ENCODE measurements at places on chromosomes 7 and 10.

DNA sequence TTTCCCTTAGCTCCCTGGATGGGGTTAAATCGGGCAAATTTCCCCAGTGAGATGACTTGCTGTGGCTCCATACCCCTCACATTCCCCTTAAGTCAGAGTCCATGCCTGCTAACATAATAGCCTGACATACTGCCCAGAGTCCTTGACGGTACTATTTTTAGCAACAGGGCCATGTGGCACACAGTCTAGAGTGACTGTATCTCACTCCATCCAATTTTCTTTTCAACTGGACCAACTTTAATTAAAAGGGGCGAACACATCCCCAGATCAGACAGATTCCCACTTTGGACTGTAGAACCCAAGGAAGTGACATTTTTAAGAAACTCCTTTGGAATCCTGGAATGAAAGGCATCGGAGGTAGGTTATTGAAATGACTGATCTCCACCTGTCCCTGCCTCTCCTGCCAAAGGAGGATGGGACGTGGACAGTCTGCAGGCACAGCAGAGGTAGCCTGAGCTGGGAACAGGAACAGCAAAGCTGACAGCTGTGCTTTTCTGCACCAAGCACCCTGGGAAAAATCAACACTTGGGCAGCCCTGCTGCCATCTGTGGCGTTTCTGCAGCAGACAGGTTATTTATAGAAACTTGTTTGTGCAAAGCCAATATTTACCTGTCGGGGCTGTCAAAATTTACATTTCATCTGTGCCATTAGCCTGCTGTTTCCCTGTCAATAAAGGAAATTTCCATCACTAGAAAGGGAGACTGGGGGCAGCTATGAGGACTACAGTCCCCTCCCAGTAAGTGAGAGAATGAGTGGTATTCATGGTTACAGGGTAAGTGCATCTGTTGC, 221.5 kb upstream of the AOAH start:
- no peak for DNase-seq

DNA sequence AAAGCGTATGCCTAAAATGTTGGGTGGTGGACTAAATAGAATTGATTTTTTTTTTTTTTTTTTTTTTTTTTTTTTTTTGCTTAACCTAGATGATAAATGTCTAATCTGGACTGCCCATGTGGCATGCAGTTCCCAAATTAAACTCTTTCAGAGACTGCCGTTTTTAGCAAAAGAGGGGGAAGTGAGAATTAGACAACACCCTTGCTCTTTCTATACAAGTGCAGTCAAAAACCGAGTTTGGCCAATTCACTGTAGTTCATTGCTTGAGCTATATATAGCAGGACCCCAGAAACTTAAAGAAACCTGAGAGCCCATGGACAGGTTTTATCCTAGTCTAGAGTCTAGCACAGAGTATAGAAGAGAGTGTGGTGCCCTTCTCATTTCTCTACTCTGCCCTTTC, 141.9 kb downstream of the GRM3 start:
- no peak for DNase-seq

DNA sequence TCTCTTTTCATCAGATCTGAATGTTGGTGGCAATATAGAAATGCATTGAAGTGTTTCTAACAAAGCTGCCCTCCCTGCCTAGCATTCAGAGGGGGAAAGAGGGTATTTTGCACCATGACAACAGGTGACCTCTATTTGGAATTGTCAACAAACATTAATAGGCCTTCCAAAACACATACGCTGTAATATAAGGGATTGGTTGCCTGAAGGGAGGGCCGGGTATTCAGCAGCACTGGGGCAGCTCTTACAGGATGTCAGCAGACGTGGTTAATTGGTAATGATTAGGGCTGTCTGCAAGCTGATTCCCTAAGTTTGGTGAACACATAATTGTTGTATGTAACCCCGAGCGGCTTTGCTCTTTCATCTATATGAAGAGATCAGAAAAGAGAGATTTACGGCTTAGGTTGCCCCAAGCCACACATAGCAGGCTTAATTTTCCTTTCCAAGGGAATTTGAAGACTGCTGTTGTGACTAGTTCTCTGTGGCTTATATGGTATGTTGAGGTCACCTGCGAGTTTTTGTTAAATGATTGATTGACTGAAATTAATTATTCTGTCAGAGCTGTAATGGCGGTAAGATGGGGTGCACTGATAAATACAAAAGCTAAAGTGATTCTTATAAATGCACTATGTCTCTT, 759.3 kb downstream of the LRMDA start:
- no peak for DNase-seq

DNA sequence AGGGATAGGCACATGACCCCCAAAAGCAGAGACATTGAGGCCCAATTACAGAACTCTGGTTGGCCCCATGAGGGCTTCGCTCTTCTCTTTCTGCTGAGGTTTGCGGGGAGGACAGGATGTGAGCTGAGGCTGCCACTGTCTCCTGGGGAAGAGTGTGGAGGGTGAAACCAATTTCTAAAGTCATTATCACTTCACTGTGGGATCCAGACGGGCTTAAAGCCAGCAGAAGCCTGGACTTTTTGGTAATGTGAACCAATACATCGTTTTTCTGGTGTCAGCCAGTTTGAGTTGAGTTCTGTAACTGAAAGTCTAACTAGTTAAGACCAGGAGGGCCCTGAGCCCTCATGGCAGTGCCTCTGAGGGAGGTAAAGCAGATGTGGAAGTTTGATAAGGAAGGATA, 163.0 kb downstream of the MYOF start:
- no peak for DNase-seq

DNA sequence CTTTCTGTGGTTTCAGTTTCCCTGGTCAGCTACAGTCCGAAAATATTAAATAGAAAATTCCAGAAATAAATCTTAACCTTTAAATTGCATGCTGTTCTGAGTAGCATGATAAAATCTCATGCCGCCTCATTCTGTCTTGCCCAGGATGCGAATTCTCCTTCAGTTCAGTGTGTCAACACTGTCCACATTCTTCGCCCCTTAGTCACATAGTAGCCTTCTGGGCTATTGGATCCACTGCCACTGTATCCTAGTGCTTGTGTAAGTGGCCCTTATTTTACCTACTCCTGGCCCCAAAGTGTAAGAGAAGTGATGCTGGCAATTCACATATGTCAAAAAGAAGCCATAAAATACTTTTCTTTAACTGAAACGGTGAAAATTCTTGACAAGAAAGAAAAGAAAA, 129.6 kb downstream of the ZWINT start:
- DNase-seq, result no peak

GRCh38 chr10:77702166-77702565, 64.6 kb upstream of the KCNMA1 start:
- no peak for DNase-seq

DNA sequence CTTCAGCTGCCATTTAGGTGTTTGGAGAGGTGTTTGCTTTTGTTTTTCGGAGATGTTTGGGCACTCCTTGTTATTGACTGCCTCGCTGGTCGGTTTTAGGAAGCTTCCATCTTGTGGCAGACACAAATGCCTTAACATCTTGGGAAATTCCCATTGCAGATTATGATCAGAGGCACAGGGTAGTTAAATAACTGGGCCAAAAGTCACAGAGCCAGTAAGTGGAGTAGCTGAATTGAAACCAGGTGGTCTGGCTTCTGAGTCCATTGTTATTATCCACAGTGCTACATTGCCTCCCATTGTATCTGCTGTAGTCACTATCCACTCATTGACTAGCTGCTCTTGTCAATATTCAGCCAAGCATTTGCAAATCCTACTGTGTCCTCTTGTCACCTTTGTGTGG, 138.2 kb upstream of the PLPP4 start:
- no peak for DNase-seq

GRCh38 chr10:113369365-113369694, 183.5 kb upstream of the HABP2 start:
- no peak for DNase-seq

DNA sequence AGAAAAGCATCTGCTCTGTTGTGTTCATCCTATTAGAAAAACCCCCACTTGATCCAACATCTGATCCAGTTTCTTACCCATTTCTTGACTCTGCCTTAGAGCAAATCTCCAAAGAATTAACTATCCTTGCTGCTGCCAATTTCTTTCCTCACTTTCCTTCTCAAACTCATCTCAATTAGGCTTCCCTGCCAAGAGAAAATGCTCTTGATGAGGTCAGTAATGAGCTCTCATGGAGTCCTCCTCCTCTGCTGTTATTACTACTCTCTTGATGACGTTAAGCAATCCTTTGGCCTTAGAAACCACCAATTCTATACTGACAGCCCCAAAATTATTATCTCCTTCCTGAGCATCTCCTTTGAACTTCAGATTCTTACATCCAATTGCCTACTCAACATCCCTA, 162.0 kb upstream of the FAM13C start:
- DNase-seq, result no peak

DNA sequence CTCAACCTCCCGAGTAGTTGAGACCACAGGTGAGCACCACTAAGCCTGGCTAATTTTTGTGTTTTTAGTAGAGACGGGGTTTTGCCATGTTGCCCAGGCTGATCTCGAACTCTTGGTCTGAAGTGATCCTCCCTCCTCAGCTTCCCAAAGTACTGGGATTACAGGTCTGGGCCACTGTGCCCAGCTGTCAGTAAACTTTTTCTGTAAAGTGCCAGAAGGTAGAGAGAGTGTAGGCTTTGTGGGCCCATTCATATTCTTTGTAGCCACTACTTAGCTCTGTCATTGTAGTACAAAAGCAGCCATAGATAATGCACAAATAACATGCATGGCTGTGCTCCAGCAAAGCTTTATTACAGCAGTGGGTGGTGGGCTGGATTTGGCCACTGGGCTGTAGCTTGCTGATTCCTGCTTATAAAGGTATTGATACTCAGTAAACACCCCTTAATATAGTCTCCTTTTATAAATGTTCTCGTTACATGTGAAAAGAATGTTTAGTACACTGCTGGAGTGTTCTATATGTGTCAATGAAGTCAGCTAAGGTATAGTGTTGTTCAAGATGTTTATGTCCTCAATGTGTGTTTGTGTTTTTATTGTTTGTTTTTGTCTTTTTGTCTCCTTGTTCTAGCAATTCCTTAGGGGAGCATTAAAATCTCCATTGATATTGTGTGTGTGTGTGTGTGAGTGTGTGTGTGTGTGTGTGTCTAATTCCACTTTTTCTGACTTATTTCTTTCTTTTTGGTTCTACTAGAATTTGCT, 644.7 kb upstream of the DPP6 start:
- no peak for DNase-seq

- DNase-seq, result no peak
Observed at GRCh38 chr10:55747244-55747643, 613.8 kb downstream of the ZWINT start.

GRCh38 chr10:96720422-96721206, at the start of gene PIK3AP1:
Gene PIK3AP1 (minus strand): TSS chr10:96720514. CDS start chr10:96720394, 120 bp downstream.
- peak; percentile 26 for DNase-seq

DNA sequence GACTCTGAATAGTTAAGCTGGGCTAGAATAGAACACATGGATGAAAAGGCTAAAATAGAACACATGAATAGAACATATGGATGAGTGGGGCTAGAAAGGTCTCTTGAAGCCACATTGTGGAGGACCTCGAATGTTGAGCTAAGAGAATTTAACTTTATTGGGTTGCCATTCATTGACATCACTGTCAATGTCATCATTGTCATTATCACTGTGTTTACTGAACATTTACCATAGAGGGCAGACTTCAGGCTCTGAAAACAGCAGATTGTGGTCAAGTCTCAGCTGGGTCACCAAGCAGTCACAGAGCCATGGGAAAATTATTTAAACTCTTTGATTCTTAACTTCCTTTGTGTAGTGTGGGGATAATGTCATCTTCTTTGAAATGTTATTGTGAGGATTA, 80.4 kb downstream of the WDFY4 start:
- no peak for DNase-seq

GRCh38 chr10:23095404-23095965, at the start of gene MSRB2:
Gene MSRB2 (plus strand): TSS chr10:23095579. CDS start chr10:23095609, 30 bp downstream.
- DNase-seq, result peak; percentile 81

DNA sequence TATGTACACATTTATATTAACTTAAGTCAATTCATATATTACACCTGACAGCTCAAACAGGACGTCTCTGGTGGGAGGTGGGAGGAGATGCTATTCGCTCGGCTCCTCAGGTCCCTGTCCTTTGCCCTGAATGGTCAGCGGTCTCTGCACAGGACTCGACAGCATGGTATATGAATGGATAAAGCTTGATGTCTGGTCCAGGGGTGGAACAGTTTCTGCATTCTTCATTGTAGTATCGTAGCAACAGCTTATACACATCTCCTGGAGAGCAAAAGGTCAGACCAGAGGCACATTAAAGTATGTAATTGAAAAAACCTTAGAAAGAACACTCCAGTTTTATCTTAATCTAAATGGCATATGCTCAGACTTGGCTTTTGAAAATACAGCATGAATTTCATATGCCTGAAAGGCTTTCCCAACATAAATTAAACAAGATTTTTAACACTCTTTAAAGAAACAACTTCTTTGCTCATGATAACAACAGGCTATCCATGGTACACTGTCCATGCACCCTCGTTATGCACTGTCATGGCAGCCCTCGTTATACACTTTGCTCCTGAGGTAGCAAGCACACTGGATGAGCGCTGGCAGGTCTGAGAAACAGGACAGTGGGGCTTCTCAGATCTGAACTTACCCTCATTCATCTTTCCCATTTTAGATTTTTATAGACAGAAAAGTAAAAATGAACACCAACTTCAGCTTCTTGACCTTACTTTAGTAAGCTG, 57.3 kb upstream of the OGDHL start:
- DNase-seq, result no peak

GRCh38 chr7:80095545-80095944, 39.1 kb upstream of the GNAI1 start:
- DNase-seq, result no peak

DNA sequence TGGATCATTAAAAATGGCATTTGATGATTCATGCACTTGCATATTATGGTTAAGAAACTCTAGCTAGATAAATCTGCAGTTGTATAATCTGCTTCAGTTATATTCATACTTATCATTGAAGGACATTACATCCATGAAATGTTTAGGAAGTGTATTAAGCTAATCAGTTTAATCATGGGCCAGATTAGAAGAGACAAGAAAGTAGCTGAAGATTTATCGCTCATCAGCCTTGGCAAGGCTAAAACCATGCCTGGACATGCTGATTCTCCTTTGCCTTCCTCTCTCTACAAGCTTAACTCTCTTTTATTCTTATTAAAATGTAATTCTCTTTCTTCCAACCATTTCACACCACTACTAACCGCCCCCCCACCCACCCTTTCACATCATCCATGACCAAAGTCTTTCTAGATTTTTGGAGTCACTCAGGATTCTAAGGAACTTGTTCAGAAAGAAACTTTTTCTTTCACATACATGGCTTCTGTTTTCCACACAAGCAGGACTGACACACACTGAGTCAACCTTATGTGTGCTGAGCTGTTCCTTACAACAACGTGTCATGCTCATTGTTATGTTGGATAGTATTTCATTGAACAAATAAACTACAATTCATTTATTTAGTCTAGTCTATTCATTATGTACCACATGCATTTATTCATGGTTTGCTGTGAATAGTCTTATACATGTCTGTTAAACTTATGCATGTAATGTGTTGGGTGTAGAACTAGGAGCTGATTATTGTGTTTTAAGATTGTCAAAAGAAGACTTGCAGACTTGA, 227.3 kb upstream of the SP8 start:
- no peak for DNase-seq

- DNase-seq, result no peak
Observed at GRCh38 chr10:129927351-129928120, 36.5 kb downstream of the EBF3 start.

All from renal cortex interstitium (tissue), 15 donors.